ENCODE measurements at places on chromosomes 6 and 20.

DNA sequence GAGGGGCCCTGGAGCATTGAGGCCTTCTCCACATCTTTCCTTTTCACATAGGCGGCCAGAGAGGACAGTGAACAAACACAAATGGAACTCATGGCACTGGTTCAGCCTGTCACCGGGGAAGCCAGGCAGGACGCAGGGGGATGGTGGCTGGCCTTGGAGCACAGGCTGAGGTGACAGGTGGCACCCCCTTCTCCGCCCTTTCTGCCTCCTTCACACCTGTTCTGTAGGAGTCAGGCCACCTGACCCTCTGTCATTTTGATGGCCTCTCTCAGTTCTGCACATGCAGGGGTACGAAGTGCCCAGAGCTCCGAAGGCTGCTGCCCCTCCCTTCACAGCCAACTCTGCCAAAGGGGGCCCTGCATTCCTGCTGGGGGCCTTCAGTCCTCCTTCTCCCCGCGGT is 60.8 kb downstream of the CD40 start:
- DNase-seq, result no peak

DNA sequence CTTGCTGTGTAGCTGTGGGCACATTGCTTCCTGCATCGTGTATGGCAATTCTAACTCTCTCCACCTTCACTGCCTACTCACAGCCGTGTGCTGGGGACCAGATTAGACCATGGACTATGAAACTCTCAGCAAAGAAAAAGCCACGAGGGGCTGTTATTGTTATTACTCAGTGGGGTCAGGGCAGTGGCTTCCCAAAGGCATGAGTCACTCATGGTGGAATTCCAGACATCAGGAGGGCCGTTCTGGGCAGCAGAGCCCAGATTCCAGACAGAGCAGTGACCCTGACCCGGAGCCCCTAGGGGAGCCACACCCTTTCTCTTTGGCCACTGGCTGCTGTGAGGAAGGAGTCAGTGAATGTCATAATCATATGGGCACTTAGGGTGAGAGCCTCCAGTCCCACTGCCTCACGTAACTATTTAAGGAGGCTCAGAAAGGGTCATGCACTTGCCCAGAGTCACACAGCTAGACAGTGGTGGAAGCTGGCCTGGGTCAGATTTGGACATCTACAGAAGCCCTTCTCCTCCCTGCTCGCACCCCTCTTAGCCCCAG is 22.2 kb upstream of the CCN5 start:
- DNase-seq, result no peak

- no peak for DNase-seq
Observed at GRCh38 chr20:53735536-53736050, 142.0 kb upstream of the ZNF217 start.

DNA sequence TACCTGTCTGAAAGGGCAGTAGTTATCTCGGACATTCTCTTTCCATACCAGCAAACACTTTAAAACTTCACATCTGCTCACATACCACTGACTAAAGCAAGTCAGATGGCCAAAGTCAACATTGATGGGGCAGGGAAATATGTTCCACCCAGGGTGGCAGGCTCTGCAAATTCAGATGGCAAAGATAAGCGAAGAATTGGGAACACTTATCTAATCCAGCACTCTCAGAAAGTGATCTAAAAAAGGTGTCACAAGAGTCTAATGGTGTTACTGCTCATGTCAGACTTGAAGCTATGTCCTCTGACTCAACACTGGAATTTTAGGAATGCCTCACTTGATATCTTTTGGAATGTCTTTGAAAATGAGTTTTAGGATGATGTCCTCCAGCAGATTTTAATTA is 1086.2 kb downstream of the KIF16B start:
- no peak for DNase-seq

DNA sequence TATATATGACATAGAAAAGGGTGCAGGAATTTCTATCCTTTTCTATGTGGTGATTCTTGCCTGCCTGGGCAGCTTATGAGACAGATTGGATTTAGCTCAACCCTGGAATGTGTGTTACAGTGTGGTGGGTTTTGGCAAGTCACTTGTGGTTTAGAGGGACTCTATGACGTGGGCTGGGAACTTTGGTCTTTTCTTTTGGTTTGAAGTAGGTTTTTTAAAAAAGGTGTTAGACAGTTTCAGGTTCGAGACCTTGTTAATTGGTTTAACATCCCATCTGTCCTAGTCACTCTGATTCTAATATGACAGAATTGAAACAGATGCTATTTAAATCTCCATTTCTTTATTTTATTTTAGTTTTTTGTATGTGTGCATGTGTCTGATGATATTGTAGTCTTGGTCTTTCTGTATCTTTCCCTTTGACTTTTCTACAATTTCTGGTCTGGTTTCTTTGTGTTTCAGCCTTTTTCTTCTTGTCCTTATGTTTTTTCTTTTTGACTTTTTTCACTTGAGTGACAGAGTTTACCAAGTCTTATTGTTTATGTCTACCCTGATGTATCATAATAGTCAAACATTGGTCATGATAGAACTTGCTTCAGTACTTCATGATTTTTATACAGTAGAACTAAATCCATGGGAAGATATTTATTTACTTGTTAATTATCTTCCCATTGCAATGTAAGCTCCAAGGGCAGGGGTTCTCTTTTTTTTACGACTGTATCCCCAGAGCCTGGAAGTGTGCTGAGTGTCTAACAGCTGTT is 174.3 kb downstream of the CDKAL1 start:
- no peak for DNase-seq
